ENCODE measurements at places on chromosomes 4 and X. TPM values are rescaled to one million over a fixed set of nuclear protein-coding genes. Genes with fewer than 3 reads are reported as not detected.

Gene ZFP42
- not detected for polyA plus RNA-seq

GRCh38 chr4:138865765-138866164 is 149.8 kb upstream of the NOCT start:
- DNase-seq, result no peak

DNA sequence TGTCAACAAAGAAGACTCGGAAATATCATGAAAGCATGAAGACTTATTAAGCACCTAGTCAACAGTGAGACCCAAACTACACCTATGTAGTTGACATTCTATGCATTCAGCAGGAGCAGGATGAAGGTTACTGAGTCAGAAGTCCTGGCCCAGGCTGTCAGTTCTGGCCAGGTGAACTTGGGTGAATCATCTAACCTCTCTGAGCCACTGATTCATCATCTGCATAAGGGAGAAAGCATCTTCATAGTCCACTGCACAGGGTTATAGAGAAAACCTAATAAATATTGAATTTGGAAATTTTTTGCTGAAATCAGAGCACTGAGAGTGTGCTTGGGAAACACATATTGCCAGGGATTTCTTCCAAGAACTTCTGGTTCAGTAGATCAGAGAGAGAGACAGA is 296.0 kb upstream of the SFRP2 start:
- DNase-seq, result no peak

GRCh38 chr4:181504924-181505323 is 738.3 kb upstream of the TENM3 start:
- DNase-seq, result no peak

Gene PPP4R3C
- polyA plus RNA-seq, result not detected

DNA sequence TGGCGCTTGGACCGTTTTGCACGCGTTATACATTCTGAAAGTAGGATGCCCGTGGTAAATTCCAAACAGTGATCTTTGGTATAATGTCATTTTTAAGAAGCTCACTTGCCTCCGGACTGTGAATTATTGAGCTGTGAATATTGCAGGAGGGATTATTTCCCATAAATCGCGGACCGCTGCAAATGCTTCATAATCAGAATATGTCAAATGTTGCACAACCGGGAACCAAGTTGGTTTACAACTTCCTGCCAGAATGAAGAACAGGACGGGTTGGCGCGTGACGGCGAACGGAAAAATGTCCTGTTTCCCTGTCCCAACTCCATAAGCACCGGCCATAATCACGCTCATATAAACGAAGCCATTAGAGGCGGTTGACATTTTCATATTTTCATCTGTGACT is 67.6 kb downstream of the SHOX start:
- DNase-seq, result no peak

Measured in naive B cell (primary cell).